ENCODE measurements at places on chromosomes 4 and X.

GRCh38 chr4:12122316-12122715 is 693.6 kb upstream of the HS3ST1 start:
- no peak for DNase-seq

DNA sequence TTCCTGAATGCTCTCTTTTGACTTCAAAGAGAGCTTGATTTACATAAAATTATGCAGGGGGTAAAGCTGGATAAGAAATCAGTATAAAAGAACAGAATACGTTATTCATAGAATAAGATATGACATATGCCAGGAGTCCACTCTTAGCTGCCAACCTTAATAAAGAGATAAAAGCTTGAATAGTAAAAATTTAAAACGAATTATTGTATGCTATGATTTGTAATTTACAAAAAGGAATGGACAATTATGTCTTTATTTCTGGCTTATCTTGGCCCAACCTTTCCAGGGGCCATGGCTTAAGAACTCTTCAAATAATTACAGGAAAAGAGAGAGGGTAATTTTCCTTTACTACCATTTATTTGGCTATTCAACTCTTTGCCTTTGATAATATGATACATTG is 192.2 kb upstream of the ITM2A start:
- no peak for DNase-seq

DNA sequence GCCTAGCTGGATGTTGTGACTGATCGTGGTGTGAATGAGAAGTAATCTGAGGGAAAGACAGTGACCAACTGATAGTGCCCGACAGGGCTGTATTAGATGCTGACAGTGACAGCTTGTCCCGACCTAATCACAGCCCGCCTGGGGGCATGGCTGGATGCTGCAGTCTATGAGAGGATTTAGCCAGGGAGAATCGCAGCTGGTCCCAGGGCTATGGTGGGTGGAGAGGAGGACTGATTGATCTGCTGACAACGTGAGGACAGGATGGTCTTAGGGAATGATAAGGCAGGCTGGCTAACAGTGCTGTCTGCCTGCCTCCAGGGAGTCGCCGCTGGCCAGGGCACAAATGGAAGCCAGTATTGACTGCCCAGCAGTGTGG is 621 bp upstream of the SUV39H1 start:
- no peak for DNase-seq

DNA sequence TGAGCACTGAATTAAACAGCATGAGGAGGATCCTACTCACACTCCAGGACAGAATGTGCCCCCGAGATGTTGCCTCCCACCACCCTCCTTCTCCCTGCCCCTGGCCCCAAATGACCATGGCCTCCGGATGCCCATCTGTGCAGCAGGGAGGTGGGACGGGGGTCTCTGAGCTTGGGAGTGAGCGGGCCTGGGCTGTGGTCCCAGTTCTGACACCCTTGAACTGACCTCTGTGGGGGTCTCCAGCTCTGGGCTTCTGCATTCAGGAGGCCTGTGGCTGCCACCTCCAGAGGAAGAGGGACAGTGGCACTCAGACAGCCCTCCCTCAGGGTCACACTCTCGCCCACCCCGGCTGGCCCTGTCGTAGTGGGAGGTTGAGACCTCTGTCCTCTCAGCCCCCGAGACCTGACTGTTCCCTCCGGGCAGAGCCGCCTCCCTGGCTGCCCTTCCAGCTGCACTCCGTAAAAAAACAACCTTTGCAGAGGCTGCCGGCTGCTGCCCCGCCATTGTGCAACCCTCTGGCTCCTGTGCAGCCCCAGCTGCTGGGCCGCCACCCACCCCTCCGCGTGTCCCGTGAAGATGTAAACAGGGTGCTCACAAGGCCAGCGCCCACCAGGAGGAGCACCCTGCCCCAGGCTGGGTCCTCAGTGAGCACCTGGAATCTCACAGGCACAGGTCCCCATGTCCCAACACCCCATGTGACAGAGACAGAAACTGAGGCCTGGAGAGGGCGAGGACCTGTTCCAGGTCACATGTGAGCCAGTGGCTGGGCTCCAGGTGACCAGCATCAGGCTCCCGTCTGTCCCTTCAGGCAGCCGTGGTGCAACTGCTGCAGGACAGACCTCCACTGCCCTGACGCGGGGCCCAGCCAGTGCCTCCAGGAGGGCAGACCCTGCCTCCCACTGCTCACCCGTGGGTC is 39.6 kb downstream of the HTRA3 start:
- DNase-seq = no peak

- DNase-seq = no peak
Observed at GRCh38 chrX:70079870-70080269, 17.6 kb downstream of the OTUD6A start.

GRCh38 chr4:154472858-154473257 is 18.7 kb downstream of the DCHS2 start:
- DNase-seq = no peak

GRCh38 chr4:146255463-146255862 is 41.1 kb downstream of the REELD1 start:
- DNase-seq = no peak

GRCh38 chrX:46279925-46280313 is 265.3 kb downstream of the ZNF674 start:
- DNase-seq = no peak
